ENCODE measurements at places on chromosomes 6 and 20. TPM values are rescaled to one million over a fixed set of nuclear protein-coding genes. Genes with fewer than 3 reads are reported as not detected.

DNA sequence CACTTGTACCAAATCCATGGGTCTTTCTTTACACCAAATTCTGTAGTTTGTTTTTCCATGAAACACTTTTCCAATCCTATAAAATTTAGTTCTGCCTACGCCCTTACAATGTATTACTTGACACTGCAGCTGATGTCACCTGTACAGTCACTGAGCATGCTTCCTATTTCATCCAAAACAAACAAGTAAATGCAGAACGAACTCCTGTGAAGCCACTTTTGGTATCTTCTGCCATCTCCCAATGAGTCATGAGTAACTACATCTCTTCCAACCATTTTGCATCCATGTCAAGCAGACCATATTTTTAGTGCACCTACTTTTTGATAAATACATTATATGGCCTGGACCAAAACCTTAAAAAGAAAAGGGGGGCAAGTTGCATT is 42.4 kb downstream of the HDDC2 start:
- H3K4me1 ChIP-seq = no peaks in the 10 kb centered on the region
- no peak overlapping the region for H3K27ac ChIP-seq
- H3K27me3 ChIP-seq = no peaks in the 10 kb centered on the region
- DNase-seq = no peak
- no peak overlapping the region for H3K4me3 ChIP-seq
- no peaks in the 10 kb centered on the region for H3K36me3 ChIP-seq

DNA sequence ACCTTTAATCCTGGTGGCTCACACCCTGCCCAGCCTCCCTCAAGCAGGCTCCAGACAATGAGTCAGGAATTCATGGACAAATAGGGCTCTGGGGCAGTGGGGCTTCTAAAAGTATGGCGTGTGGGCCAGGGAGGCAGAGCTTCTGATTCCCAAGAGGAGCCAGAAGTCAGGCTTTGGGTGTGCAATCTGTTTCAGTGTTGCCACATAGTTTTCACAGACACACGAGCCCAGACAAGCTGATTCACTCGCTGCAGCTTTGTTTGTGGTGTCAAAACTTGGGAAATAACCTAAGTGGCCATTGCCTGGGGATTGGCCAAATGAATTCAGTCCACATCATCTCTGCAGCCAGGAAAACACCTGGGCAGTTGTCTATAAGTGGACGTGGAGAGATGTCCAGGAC is 9.2 kb downstream of the PEDS1 start:
- H3K4me3 ChIP-seq = no peak overlapping the region
- peaks cover 11% of the 10 kb centered on the region for H3K36me3 ChIP-seq
- no peak for DNase-seq

- H3K36me3 ChIP-seq = no peaks in the 10 kb centered on the region
- no peaks in the 10 kb centered on the region for H3K27me3 ChIP-seq
Observed at GRCh38 chr20:60648556-60648955, 603.5 kb upstream of the CDH4 start.

Gene BACH2
- total RNA-seq = 3.0 TPM

Data from pancreas (tissue), 10 donors.